Activated CD8-positive, alpha-beta T cell treated with anti-CD3 and anti-CD28 coated beads, Interleukin-2, amount 10 ng/mL, durations not matched to agents 7 days and 5 days (primary cell): ENCODE measurements at places on chromosomes 4 and X. TPM values are rescaled to one million over a fixed set of nuclear protein-coding genes. Genes with fewer than 3 reads are reported as not detected.

- no peak for DNase-seq
- no peak overlapping the region for H3K27ac ChIP-seq
- no peaks in the 10 kb centered on the region for H3K27me3 ChIP-seq
- no peak overlapping the region for H3K4me3 ChIP-seq
- H3K36me3 ChIP-seq: no peaks in the 10 kb centered on the region
Measured at GRCh38 chr4:181991369-181992108, 251.7 kb upstream of the TENM3 start.

GRCh38 chr4:165518024-165518616, 139.3 kb downstream of the CPE start:
- no peak overlapping the region for H3K4me3 ChIP-seq
- H3K27me3 ChIP-seq: peaks cover 9% of the 10 kb centered on the region
- H3K4me1 ChIP-seq: no peaks in the 10 kb centered on the region
- H3K27ac ChIP-seq: no peak overlapping the region
- no peak for DNase-seq
- H3K36me3 ChIP-seq: no peaks in the 10 kb centered on the region

DNA sequence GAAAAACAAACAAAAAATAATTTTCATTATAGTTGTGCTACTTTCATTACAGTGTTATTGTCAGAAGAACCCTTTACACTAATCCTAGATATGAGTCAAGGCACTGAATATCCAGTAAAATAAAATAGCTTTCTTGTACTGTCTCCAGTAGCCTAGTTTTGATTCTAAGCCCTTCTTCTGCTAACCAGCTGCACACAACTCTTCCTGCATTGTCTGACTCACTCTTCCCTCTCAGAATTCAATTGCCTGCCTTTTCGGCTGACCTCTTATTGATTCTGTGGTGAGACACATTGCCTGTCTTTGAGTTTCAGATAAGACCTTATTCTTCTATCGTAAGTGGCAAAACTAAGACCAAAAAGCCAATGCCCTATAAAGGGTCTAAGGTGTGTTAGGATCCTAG, 26.7 kb upstream of the PCDH18 start:
- H3K27me3 ChIP-seq: no peaks in the 10 kb centered on the region
- DNase-seq: no peak
- no peaks in the 10 kb centered on the region for H3K36me3 ChIP-seq
- no peak overlapping the region for H3K4me3 ChIP-seq
- H3K27ac ChIP-seq: no peak overlapping the region

GRCh38 chrX:46727441-46727840, 31.5 kb downstream of the SLC9A7 start:
- no peaks in the 10 kb centered on the region for H3K27me3 ChIP-seq
- no peaks in the 10 kb centered on the region for H3K4me1 ChIP-seq
- H3K36me3 ChIP-seq: no peaks in the 10 kb centered on the region
- no peak for DNase-seq
- no peak overlapping the region for H3K27ac ChIP-seq

DNA sequence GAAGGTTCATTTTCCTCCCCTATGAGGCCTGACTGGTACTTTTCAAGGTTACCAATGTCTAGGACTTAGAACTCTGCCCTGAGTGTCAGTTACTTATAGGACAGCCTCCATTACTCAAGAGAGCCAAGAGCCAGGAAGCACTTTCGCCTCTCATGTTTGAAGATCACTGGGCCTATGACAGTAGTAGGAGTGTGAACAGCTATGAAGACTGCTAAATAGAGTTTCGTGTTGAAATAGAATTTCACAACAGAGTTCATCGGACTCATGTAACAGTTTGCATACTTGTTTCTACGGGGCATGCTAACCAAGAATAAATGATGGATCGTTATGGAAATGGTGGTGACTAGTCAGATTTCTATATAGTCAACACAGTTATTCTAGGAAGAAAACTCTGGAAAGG, 97.8 kb upstream of the GPC4 start:
- no peak for DNase-seq
- no peaks in the 10 kb centered on the region for H3K36me3 ChIP-seq
- no peaks in the 10 kb centered on the region for H3K27me3 ChIP-seq

GRCh38 chrX:39518476-39519029, 579.2 kb downstream of the BCOR start:
- H3K4me3 ChIP-seq: no peak overlapping the region
- DNase-seq: no peak
- H3K4me1 ChIP-seq: no peaks in the 10 kb centered on the region
- no peak overlapping the region for H3K27ac ChIP-seq
- no peaks in the 10 kb centered on the region for H3K36me3 ChIP-seq

- H3K27ac ChIP-seq: no peak overlapping the region
- no peaks in the 10 kb centered on the region for H3K36me3 ChIP-seq
- no peak for DNase-seq
- no peaks in the 10 kb centered on the region for H3K27me3 ChIP-seq
Measured at GRCh38 chr4:23166407-23166806, 473.7 kb downstream of the GBA3 start.

- DNase-seq: no peak
- H3K4me3 ChIP-seq: no peak overlapping the region
- H3K27me3 ChIP-seq: no peaks in the 10 kb centered on the region
- H3K27ac ChIP-seq: no peak overlapping the region
- H3K36me3 ChIP-seq: no peaks in the 10 kb centered on the region
Measured at GRCh38 chrX:142295190-142295589, 90.1 kb upstream of the MAGEC2 start.

GRCh38 chrX:118652717-118653116, 74.7 kb upstream of the IL13RA1 start:
- H3K4me1 ChIP-seq: no peaks in the 10 kb centered on the region
- H3K4me3 ChIP-seq: no peak overlapping the region
- no peak overlapping the region for H3K27ac ChIP-seq
- peaks cover 33% of the 10 kb centered on the region for H3K36me3 ChIP-seq

DNA sequence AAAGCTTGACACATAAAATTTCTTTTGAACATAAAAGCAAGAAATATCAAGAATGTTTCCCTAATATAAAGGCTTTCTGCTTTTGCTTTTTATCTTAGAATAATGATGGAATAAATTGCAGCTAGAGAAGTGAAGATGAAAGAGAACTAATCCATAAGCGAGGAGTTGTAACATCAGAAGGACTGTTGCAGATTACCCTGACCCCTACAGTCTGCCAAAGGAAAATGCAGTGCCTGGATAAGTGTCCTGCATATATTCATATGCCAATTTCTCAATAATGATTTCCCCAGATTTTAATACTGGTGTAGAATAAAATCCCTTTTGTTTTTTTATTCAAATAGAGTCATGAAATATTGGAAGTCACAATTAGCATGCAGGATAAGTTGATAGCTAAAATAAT, 115.9 kb downstream of the MAGEC2 start:
- no peak overlapping the region for H3K27ac ChIP-seq
- no peaks in the 10 kb centered on the region for H3K4me1 ChIP-seq
- DNase-seq: no peak
- no peak overlapping the region for H3K4me3 ChIP-seq

DNA sequence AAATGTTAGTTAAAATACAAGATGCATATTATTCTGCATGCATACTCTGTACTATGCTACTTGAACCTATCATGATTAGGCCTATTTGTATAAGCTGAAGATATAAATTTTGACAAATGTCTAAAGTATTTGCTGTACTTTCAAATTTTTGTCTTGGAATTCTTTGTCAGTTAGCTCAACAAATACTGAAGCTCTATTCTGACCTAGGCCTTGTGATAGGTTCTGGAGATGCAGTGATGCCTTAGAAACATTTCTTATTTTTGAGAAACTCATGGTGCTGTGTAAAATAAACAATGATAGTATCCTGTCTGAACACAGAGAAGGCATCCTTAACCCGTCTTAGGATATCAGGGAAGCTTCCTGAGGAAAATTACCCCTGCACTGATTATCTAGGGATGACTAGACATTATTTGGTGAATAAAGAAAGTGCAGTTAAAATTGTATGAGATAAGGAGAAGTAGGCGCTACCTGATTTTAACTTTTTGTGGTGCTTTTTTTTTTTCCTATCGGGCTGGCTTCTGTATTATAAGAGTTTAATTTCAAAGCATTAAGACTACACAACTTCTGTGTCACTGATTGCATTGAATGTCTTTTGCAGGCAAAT, 43.4 kb downstream of the MOB1B start:
- no peak overlapping the region for H3K27ac ChIP-seq
- no peak for DNase-seq
- H3K4me3 ChIP-seq: no peak overlapping the region
- peaks cover 7% of the 10 kb centered on the region for H3K36me3 ChIP-seq

GRCh38 chrX:73965833-73966232, 338.1 kb upstream of the ZCCHC13 start:
- H3K4me1 ChIP-seq: peaks cover 2% of the 10 kb centered on the region
- no peak for DNase-seq
- H3K27ac ChIP-seq: no peak overlapping the region
- no peaks in the 10 kb centered on the region for H3K27me3 ChIP-seq
- H3K4me3 ChIP-seq: no peak overlapping the region

Gene ZNF518B
- 19.4 TPM for total RNA-seq

Gene CLGN
- 0.13 TPM for total RNA-seq

Gene USP17L25
- total RNA-seq: not detected
